Stimulated activated CD8-positive, alpha-beta memory T cell treated with anti-CD3 and anti-CD28 coated beads, Interleukin-12 subunit alpha, Interleukin-12 subunit beta, amount 100 ng/mL, for 4 hours (primary cell): ENCODE measurements at places on chromosomes 12 and 14.

DNA sequence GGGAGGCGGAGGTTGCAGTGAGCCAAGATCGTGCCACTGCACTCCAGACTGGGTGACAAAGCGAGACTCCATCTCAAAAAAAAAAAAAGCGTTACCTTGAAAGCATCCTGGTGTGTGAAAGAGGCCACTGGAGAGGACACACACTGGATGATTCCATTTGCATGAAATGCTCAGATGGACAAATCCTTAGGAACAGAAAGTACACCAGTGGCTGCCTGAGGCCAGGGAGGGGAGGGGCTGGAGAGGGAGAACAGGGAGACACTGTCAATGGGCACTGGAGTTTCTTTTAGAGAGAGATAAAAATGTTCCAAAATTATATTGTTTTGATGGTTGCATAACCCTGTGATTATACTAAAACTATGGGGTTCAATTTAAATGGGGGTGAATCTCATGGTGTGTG, 19.7 kb downstream of the TESC start:
- DNase-seq, result no peak

DNA sequence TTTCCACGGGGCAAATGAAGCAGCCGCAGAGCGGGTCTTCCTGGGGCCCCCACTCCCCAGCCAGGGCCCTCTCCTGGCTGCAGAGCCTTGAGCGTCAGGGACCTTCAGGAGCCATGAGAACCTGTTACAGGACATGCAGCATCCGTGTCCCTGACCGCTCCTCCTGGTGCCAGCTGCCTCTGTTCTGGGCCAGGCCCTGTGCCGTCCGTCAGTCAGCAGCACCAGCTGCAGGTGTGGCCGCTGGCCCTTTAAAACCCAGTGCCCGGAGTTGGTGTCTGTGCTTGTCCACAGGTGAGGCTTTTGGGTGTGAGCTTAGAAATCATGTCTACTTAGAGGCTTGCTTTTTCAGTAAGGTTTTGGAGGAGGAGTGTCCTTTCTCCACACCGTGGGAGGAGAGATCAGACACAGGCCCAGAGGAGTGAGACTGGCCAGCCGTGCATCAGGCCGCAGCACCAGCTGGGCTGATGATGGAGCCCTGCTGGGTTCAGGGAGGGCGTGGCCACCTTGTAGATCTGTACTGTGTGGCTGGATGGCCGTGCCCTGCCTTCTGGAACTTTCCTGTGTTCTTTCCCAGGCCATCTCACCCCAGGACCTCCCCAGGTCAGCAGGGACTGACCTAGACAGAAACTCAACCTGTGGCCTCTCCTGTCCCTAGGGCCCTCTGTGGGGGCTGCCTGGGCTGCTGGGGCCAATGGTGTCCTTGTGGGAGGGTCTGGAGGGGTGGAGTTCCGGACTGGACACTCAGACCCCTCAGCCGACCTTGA, 27.1 kb downstream of the AACS start:
- DNase-seq, result no peak

- no peak for DNase-seq
Measured at GRCh38 chr12:2607881-2608607, 186.7 kb upstream of the FKBP4 start.

DNA sequence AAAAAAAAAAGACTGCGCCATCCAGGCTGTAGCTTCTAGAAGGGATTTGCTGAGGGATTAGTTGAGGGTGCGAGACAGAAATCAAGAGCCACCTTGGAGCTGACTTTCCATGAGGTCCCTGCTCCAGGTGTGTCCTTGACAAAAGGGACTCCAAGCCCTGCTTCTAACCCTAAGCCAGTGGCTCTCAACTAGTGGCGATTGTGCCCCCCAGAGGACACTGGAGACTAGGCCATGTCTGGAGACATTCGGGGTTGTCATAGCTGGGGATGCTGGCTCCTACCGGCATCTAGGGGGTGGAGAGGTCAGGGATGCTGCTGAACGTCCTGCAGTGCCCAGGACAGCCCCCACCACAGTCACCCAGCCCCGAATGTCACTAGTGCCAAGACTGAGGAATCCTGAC, 40.6 kb downstream of the SPRING1 start:
- DNase-seq, result no peak

DNA sequence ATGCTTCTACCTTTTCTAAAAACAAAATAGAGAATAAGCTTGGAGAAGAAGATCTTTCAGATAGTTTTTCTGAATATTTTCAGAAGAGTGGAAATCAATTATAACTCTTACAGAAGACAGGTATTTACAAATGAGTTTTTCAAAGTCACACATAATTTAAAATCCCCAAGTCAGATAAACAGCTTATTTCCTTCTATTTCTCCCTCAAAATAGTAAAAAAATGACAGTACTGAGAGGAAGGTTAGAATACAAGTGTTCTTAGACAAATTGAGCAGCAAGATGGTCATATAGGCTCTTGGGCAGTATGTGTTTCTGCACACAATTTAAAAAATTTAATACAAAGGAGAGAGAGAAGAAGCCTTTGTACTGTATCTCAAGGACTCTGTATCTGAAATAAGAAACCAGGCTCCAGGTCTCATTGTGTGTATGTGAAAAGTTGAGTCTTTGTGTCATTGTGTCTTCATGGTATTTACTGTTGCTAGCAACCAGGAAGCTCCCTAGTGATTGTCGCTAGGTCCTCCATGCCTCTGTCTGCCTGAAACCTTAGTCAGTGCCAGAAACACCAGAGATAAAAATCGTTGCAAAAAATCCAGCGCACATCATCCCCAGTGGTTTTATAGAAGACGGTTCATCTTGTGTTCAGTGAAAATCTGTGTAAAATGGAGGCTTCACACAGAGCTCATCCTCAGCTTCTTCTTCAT, 12.9 kb upstream of the TUBA1A start:
- DNase-seq, result no peak

DNA sequence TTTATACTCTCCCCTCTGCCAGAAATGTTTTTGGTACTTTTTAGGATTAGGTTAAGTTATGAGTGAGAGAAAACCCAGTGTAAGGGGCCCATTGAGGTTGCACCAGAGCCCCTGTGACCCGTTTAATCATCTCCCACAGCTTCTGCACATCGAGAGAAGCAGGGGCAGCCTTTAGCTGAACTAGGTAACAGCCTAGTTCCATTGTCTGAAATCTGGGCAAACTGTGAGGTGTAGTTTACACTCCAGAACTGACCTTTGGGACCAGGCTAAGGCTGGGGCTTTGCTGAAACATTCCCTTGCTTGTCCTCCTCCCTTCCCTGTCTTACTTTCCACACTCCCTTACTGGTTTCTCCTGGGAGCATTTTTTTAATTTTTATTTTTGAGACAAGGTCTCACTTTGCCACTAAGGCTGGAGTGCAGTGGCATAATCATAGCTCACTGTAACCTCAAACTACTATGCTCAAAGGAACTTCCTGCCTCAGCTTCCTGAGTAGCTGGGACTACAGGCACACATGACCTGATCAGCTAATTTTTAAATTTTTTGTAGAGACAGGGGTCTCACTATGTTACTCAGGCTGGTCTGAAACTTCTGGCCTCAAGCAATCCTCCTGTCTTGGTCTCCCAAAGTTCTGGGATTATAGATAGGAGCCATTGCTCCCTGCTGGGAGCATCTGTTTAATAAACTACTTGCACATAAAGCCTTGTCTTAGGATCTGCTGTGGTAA, 25.9 kb upstream of the DHRS2 start:
- DNase-seq, result no peak
